ENCODE measurements at places on chromosomes 6 and 20. TPM values are rescaled to one million over a fixed set of nuclear protein-coding genes. Genes with fewer than 3 reads are reported as not detected.

- no peak overlapping the region for H3K4me3 ChIP-seq
- H3K36me3 ChIP-seq = no peaks in the 10 kb centered on the region
- peak; percentile 65 for DNase-seq
- no peak overlapping the region for H3K27ac ChIP-seq
Observed at GRCh38 chr6:63923139-63923739, 287.6 kb downstream of the PHF3 start.

The NRN1 gene
- total RNA-seq = not detected

- no peak for DNase-seq
- H3K27me3 ChIP-seq = peaks cover 45% of the 10 kb centered on the region
- H3K4me1 ChIP-seq = peaks cover 8% of the 10 kb centered on the region
- no peaks in the 10 kb centered on the region for H3K36me3 ChIP-seq
- H3K27ac ChIP-seq = no peak overlapping the region
- no peak overlapping the region for H3K4me3 ChIP-seq
Observed at GRCh38 chr6:144152334-144152900, 2.1 kb downstream of the STX11 start.

- DNase-seq = no peak
- H3K36me3 ChIP-seq = peaks cover 5% of the 10 kb centered on the region
- no peaks in the 10 kb centered on the region for H3K4me1 ChIP-seq
- no peak overlapping the region for H3K27ac ChIP-seq
- H3K4me3 ChIP-seq = no peak overlapping the region
- no peaks in the 10 kb centered on the region for H3K27me3 ChIP-seq
Observed at GRCh38 chr20:474581-474980, 12.2 kb upstream of the TBC1D20 start.

GRCh38 chr6:15735567-15736265, 72.9 kb upstream of the DTNBP1 start:
- no peak for DNase-seq
- H3K27ac ChIP-seq = no peak overlapping the region

- H3K36me3 ChIP-seq = peaks cover 14% of the 10 kb centered on the region
- peak overlapping the region; percentile 98 for H3K4me3 ChIP-seq
- H3K4me1 ChIP-seq = peaks cover 44% of the 10 kb centered on the region
- H3K27ac ChIP-seq = no peak overlapping the region
- DNase-seq = no peak
Observed at GRCh38 chr6:33415831-33416230, 2.1 kb downstream of the CUTA start.

DNA sequence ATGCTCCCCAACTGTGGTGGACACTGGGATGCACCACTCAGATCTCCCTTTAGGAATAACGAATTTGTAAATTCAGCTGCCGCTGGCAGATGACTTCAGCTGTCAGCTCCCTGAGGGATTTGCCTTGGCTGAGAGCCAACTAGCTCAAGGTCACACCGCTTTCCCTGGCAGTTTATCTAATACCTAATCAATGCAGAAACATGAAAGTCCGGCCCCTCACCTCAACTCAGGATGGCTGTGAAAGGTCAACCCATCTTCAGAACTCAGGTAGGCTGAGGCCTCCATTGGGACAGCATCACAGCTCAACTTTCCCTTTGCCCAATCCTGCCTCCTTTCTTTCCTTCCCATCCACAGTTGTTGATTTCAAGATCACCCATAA, 22.8 kb upstream of the SCGN start:
- no peak for DNase-seq
- H3K27me3 ChIP-seq = no peaks in the 10 kb centered on the region
- H3K4me1 ChIP-seq = peaks cover 11% of the 10 kb centered on the region
- H3K27ac ChIP-seq = no peak overlapping the region
- H3K36me3 ChIP-seq = no peaks in the 10 kb centered on the region
- no peak overlapping the region for H3K4me3 ChIP-seq

DNA sequence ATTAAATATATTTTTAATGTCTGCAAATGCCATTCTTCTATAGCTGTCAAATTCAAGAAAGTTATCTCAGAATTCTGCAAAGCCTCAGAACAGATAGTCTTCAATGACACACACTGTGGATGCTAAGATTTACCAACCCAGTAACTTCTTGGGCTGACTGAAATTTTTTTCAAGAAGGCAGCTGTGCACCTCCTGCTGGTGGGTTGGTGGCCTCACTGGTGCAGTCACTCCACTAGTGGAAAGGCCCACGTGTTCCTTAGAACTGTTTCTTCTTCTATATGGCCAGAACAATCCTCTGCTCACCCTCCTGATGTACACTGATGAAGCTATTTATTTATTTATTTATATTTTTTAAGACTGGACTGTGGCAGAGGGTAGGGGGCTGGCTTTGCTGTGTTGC, 28.1 kb upstream of the MTCL3 start:
- H3K27me3 ChIP-seq = no peaks in the 10 kb centered on the region
- no peak overlapping the region for H3K4me3 ChIP-seq
- no peaks in the 10 kb centered on the region for H3K4me1 ChIP-seq

DNA sequence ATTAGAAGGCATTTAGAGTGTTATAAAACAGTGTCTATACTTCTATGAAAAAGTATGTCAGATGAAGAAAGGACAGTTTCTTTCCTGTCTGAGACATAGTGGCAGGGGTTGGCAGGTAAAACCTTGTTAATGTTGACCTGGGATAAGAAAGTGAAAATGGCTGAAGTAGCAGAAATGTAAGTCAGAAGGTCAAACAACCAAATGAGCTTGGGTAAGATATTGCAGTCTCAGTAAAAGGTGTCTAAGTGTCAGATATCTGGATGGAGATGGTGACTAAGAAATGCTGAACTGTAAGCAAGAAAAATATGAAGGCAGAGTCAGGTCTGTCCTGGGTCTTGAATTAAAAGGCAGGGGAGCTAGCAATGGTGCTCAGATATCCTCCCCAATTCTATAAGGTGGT, 400.3 kb downstream of the CD109 start:
- H3K36me3 ChIP-seq = no peaks in the 10 kb centered on the region
- H3K4me1 ChIP-seq = no peaks in the 10 kb centered on the region
- no peak overlapping the region for H3K4me3 ChIP-seq
- no peak for DNase-seq

The UST gene
- total RNA-seq = 33.0 TPM

DNA sequence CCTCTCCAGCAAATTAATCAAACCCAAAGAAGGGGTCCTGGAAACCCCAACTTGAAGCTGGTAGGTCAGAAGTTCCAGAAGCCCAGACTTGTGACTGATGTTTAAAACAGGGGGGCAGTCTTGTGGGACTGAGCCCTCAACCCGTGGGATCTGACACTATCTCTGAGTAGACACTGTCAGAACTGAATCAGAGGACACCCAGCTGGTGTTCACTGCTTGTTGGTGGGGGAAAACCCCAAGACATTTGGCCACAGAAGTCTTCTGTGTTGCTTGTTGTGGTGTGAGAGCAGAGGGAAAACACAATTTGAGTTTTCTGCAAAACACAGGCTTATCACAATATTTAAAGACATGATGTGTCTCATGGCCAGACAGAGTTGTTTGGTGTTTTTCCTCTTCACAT, 29.9 kb downstream of the KIF13A start:
- no peaks in the 10 kb centered on the region for H3K36me3 ChIP-seq
- H3K4me3 ChIP-seq = no peak overlapping the region
- H3K27ac ChIP-seq = no peak overlapping the region

GRCh38 chr20:1388741-1389483, 3.9 kb downstream of the FKBP1A start:
- no peak for DNase-seq
- H3K27me3 ChIP-seq = no peaks in the 10 kb centered on the region
- 0 out of 2 replicates have a peak overlapping the region, but pooled peaks have one; percentile 29 for H3K4me3 ChIP-seq
- no peaks in the 10 kb centered on the region for H3K36me3 ChIP-seq

DNA sequence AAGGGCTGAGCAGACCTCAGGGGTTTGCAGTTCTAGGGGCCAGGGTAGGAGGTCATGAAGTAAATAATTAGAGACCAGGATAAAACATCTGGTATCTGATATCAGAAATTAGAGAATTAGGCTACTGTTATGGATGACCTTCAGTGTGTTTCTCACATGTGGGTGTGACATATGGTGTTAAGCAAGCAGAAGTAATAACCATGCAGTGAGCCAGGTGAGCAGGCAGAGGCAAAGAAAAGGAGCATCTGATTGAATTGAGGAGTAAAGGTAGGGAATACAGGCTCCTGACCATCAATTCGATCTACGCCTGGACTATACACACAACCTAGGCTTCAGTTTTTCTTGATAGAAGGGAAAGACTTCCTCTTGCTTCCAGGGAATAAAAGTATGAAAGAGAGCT, 34.7 kb upstream of the MAP3K7 start:
- no peaks in the 10 kb centered on the region for H3K4me1 ChIP-seq
- no peaks in the 10 kb centered on the region for H3K27me3 ChIP-seq
- H3K36me3 ChIP-seq = no peaks in the 10 kb centered on the region
- no peak overlapping the region for H3K27ac ChIP-seq
- DNase-seq = no peak

DNA sequence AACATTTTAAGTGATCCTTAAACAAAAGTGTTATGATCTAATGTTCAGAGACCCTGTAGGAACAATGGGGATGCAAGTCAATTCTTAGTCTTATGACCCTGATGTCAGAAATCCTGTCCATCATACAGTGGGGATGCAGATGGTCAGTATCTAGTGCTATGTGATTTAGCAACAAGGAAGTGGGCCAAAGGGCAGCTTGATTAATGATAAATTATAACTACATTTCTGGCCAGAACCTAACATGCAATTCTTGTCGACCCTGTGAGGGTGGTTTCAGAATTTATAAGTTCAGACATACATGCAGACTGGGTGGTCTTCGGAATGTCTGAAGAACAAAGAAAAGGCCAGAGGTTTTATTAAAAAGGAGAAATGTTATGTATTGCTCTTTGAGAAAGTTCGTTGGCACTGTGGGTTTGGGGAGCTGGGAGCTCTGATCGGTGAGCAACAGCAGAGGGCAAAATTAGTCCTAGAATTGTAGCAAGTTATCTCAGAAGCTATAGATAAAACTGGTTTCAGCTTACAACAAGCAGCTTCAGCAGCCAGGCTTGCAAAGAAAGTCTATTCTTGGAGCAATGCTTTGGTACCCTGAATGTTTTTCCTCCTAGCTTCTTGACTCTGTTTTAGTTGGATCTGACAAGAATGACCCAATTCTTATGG, 50.8 kb downstream of the RPF2 start:
- 0 out of 2 replicates have a peak overlapping the region, but pooled peaks have one; percentile 71 for H3K27ac ChIP-seq
- no peak for DNase-seq
- no peaks in the 10 kb centered on the region for H3K27me3 ChIP-seq
- peaks cover 28% of the 10 kb centered on the region for H3K4me1 ChIP-seq

DNA sequence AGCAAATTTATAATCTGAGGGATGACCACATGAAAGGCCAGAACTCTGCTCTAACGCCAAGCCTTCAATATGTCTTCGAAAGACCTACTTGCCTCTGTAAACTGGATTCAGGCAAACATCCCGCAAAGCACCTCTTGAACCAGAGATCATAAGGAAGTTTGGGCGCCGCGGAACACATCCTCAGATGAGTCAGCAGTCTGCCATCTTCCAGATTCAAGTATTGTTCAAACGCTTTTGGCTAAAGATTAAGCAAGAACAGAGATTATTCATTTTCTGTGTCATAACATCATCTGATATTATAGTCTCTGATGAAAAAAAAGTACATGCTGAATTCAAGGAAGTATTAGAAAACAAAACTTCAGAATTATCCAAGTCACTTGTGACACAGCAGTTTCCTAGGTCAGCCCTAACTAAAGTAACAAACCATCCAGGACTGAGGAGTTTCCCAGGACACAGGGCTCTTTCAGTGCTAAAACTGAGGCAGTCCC, 20.8 kb downstream of the TBC1D7 start:
- no peak overlapping the region for H3K4me3 ChIP-seq
- DNase-seq = no peak
- H3K27me3 ChIP-seq = no peaks in the 10 kb centered on the region
- H3K4me1 ChIP-seq = no peaks in the 10 kb centered on the region
- H3K36me3 ChIP-seq = peaks cover 39% of the 10 kb centered on the region

DNA sequence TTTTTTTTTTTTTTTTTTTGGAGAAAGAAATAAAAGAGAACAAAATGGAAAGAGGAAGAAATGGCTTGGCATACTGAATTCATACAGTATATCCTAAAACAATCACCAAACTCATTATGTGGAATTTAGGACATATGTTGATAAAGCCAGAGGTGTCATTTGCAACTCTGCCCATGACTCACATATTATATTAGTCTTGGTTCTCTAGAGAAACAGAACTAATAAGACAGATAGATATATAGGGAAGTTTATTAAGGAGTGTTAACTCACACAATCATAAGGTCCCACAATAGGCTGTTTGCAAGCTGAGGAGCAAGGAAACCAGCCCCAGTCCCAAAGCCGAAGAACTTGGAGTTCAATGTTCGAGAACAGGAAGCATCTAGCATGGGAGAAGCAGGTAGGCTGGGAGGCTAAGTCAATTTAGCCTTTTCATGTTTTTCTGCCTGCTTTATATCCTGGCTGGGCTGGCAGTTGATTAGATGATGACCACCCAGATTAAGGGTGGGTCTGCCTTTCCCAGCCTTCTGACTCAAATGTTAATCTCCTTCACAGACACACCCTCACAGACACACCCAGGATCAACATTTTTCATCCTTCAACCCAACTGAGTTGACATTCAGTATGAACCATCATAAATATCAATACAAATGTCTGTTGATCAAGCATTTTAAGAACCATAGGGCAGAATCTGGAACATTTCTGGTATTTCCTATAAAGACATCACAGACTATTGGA, 102.3 kb downstream of the UBE3D start:
- no peaks in the 10 kb centered on the region for H3K27me3 ChIP-seq
- H3K27ac ChIP-seq = no peak overlapping the region
- H3K4me3 ChIP-seq = no peak overlapping the region
- peaks cover 16% of the 10 kb centered on the region for H3K4me1 ChIP-seq

GRCh38 chr20:36344517-36345132, 38.5 kb downstream of the DLGAP4 start:
- DNase-seq = peak; percentile 95
- no peaks in the 10 kb centered on the region for H3K27me3 ChIP-seq
- no peak overlapping the region for H3K27ac ChIP-seq
- H3K4me1 ChIP-seq = no peaks in the 10 kb centered on the region

DNA sequence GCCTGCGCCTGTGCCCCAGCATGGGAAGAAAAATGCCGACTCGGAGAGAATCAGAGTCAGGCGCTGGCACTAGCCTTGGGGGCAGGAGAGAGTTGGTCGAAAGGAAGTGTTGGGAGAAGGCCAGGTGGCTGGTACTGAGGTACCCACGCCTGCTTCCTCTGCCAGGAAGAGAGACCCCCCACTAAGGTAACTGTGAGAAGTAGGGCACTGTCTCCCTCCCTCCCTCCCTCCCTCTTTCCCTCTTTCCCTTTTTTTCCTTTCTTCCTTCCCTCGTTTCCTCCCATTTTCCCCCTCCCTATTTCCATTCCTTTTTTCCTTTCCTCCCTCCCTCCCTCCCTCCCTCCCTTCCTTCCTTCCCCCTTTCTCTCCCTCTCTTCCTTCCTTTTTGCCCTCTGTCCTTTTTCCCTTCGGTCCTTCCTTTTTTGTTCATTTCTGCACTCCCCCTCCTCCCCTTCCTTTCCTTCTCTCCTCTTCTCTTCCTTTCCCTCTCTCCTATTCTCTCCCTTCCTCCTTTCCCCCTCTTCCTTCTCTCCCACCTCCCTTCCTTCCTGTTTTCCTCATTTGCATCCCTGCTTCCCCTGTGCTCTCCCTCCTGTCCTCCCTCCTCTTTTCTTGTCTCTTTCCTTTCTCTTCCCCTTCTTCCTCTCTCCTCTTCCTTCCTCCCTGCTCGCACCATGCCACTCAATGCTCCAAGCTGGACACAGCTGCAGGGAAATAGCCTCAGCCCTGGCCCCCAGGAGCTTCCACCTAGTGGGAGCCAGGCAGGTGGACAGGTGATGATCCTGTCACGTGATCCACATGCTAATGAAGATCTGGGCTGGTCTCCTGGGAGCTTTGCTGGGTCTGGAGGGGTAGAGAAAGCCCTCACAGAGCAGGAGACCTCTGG, 148.0 kb downstream of the DHX35 start:
- H3K27ac ChIP-seq = no peak overlapping the region
- H3K36me3 ChIP-seq = no peaks in the 10 kb centered on the region
- H3K27me3 ChIP-seq = no peaks in the 10 kb centered on the region
- H3K4me3 ChIP-seq = no peak overlapping the region
- H3K4me1 ChIP-seq = peaks cover 32% of the 10 kb centered on the region
- DNase-seq = peak; percentile 64

The OPRM1 gene
- total RNA-seq = not detected
